ENCODE measurements at places on chromosomes 5 and 9. TPM values are rescaled to one million over a fixed set of nuclear protein-coding genes. Genes with fewer than 3 reads are reported as not detected.

GRCh38 chr5:53030893-53031292, 41.7 kb downstream of the ITGA2 start:
- no peak for DNase-seq
- H3K27ac ChIP-seq: no peak overlapping the region
- peaks cover 11% of the 10 kb centered on the region for H3K36me3 ChIP-seq
- H3K4me3 ChIP-seq: no peak overlapping the region

- no peak for DNase-seq
- H3K4me3 ChIP-seq: no peak overlapping the region
Measured at GRCh38 chr5:75042522-75042921, 9.8 kb downstream of the GCNT4 start.

GRCh38 chr5:124650951-124651662, 95.3 kb downstream of the ZNF608 start:
- peaks cover 19% of the 10 kb centered on the region for H3K4me1 ChIP-seq
- no peak overlapping the region for H3K27ac ChIP-seq
- H3K4me3 ChIP-seq: no peak overlapping the region
- DNase-seq: no peak

- H3K36me3 ChIP-seq: no peaks in the 10 kb centered on the region
- H3K4me1 ChIP-seq: peaks cover 1% of the 10 kb centered on the region
- H3K27ac ChIP-seq: no peak overlapping the region
- no peak overlapping the region for H3K4me3 ChIP-seq
Measured at GRCh38 chr5:167720259-167720658, 571.2 kb upstream of the WWC1 start.

- peaks cover 2% of the 10 kb centered on the region for H3K4me1 ChIP-seq
- DNase-seq: no peak
- no peaks in the 10 kb centered on the region for H3K36me3 ChIP-seq
- no peak overlapping the region for H3K4me3 ChIP-seq
Measured at GRCh38 chr9:105425816-105426433, 21.9 kb upstream of the FSD1L start.

DNA sequence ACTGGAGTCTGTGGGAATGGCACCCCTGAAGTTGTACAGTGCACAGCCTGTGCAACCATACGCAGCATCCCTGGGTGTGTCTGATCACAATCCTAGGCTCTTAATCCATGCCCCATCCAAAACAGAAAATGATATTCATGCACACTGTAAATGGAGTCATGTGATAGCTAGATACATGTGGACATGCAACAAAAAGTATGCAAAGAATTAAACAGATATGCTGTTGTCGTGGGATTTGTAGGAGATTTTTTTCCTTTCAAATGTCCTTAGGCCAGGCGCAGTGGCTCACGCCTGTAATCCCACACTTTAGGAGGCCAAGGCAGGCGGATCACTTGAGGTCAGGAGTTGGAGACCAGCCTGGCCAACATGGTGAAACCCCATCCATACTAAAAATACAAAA, 36.1 kb downstream of the PRRX2 start:
- no peak overlapping the region for H3K4me3 ChIP-seq
- no peaks in the 10 kb centered on the region for H3K36me3 ChIP-seq
- peaks cover 3% of the 10 kb centered on the region for H3K4me1 ChIP-seq
- H3K27ac ChIP-seq: no peak overlapping the region
- no peak for DNase-seq
- H3K27me3 ChIP-seq: peaks cover 12% of the 10 kb centered on the region

- H3K27ac ChIP-seq: no peak overlapping the region
- peaks cover 10% of the 10 kb centered on the region for H3K4me1 ChIP-seq
- H3K36me3 ChIP-seq: no peaks in the 10 kb centered on the region
- H3K4me3 ChIP-seq: no peak overlapping the region
- peaks cover 35% of the 10 kb centered on the region for H3K27me3 ChIP-seq
Measured at GRCh38 chr9:107270082-107270481, 13.0 kb upstream of the RAD23B start.

DNA sequence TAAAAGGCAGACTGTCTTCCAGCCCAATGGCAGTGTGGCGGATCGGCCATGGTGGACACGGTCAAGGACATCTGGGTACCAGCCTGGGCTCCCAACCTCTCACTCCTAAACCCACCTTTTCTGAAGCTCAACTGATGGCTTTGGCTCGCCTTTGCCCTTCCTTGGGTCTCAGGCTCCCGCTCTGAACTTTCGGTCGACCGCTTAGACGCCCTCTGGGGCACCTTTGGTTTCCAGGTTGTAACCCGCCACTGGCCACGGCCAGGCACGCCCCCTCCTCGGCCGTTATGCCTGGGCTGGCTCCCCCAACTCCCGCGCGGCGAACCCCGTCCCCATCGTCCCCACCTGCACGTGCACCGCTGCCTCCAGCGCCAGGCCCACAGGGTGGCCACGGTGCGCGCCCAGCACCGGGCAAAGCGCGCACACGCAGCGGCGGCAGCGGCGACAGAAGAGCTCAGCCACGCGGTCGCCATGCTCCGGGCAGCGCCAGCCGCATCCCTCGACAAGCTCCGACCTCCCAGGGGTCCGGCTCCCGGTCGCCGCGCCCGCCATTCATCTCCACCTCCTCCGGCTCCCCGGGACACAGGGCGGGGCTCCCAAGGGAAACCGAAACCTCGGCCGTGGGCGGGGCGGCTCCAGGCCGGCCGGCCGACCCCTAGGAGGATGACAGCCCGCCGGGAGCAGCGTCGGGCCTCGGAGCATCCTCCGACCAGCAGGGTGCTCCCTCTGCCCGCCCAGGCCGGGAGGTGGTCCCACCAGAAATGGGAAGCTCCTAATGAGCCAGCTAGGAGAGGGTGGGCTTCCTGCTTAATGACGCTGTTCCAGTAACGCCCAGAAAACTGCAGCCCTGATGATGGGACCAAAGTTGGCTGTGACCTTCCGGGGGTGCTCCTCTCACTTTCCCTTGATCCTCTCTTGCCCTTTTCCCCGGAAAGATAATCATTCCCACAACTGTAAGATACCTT, at the start of gene TRIM14:
Gene TRIM14 (minus strand): TSS at position 583 of the 962 bp plus-strand sequence. CDS start 34 bp downstream, at position 549.
- H3K27me3 ChIP-seq: no peaks in the 10 kb centered on the region
- H3K36me3 ChIP-seq: peaks cover 24% of the 10 kb centered on the region
- peaks cover 37% of the 10 kb centered on the region for H3K4me1 ChIP-seq
- H3K4me3 ChIP-seq: peak within 1 kb of the TSS; percentile 82

GRCh38 chr5:151141535-151141934, 16.0 kb downstream of the ANXA6 start:
- no peaks in the 10 kb centered on the region for H3K27me3 ChIP-seq
- H3K27ac ChIP-seq: peak overlapping the region; percentile 68
- no peak for DNase-seq
- peaks cover 78% of the 10 kb centered on the region for H3K4me1 ChIP-seq

GRCh38 chr9:135267191-135267809, 179.8 kb downstream of the OLFM1 start:
- no peak overlapping the region for H3K4me3 ChIP-seq
- no peak for DNase-seq
- H3K4me1 ChIP-seq: no peaks in the 10 kb centered on the region
- H3K36me3 ChIP-seq: no peaks in the 10 kb centered on the region
- no peak overlapping the region for H3K27ac ChIP-seq
- no peaks in the 10 kb centered on the region for H3K27me3 ChIP-seq

GRCh38 chr9:120538339-120538738, 41.6 kb downstream of the CDK5RAP2 start:
- peaks cover 12% of the 10 kb centered on the region for H3K4me1 ChIP-seq
- H3K27me3 ChIP-seq: no peaks in the 10 kb centered on the region
- H3K36me3 ChIP-seq: peaks cover 64% of the 10 kb centered on the region
- H3K4me3 ChIP-seq: no peak overlapping the region

- H3K27ac ChIP-seq: no peak overlapping the region
- DNase-seq: no peak
- no peak overlapping the region for H3K4me3 ChIP-seq
- no peaks in the 10 kb centered on the region for H3K27me3 ChIP-seq
- no peaks in the 10 kb centered on the region for H3K36me3 ChIP-seq
- no peaks in the 10 kb centered on the region for H3K4me1 ChIP-seq
Measured at GRCh38 chr9:28086881-28087280, 513.6 kb upstream of the C9orf72 start.

GRCh38 chr9:75451505-75451904, 363.2 kb downstream of the OSTF1 start:
- DNase-seq: no peak
- H3K27ac ChIP-seq: no peak overlapping the region
- no peaks in the 10 kb centered on the region for H3K36me3 ChIP-seq
- no peak overlapping the region for H3K4me3 ChIP-seq
- no peaks in the 10 kb centered on the region for H3K4me1 ChIP-seq

DNA sequence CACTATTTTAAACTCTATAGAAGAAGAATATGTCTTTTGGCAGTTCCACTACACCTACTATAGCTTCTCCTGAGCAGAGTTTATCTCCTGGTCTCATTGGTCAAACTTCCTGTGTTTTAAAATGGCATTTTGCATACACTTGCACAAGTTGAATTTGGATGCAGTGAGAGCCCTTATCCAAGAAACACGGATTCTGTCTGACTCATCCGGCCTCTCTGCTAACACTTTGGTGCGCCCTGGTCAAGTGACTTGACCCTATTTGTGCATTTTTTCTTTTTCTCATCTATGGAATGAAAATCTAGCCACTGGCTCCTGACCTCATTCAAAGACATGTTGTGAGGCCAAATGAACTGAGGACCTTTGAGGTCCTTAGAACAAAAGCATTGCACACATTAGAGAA, 20.0 kb downstream of the PIP5K1B start:
- peaks cover 6% of the 10 kb centered on the region for H3K4me1 ChIP-seq
- H3K27ac ChIP-seq: no peak overlapping the region
- H3K27me3 ChIP-seq: no peaks in the 10 kb centered on the region
- H3K36me3 ChIP-seq: peaks cover 31% of the 10 kb centered on the region
- DNase-seq: no peak
- no peak overlapping the region for H3K4me3 ChIP-seq

GRCh38 chr5:36842087-36842486, 34.5 kb upstream of the NIPBL start:
- H3K27me3 ChIP-seq: peaks cover 29% of the 10 kb centered on the region
- no peak overlapping the region for H3K4me3 ChIP-seq
- no peaks in the 10 kb centered on the region for H3K36me3 ChIP-seq
- no peak for DNase-seq

- no peaks in the 10 kb centered on the region for H3K36me3 ChIP-seq
- H3K4me1 ChIP-seq: no peaks in the 10 kb centered on the region
- no peak overlapping the region for H3K27ac ChIP-seq
- H3K4me3 ChIP-seq: no peak overlapping the region
Measured at GRCh38 chr5:15371184-15371583, 128.8 kb upstream of the FBXL7 start.

GRCh38 chr9:37028420-37029031, 5.5 kb downstream of the PAX5 start:
- no peak overlapping the region for H3K27ac ChIP-seq
- no peak overlapping the region for H3K4me3 ChIP-seq
- DNase-seq: no peak
- H3K27me3 ChIP-seq: peaks cover 84% of the 10 kb centered on the region

- no peaks in the 10 kb centered on the region for H3K4me1 ChIP-seq
- H3K27ac ChIP-seq: no peak overlapping the region
- no peaks in the 10 kb centered on the region for H3K36me3 ChIP-seq
- no peak for DNase-seq
Measured at GRCh38 chr9:82903503-82903902, 159.4 kb downstream of the RASEF start.

GRCh38 chr9:135249191-135249590, 161.7 kb downstream of the OLFM1 start:
- no peak for DNase-seq
- H3K4me1 ChIP-seq: no peaks in the 10 kb centered on the region
- no peak overlapping the region for H3K4me3 ChIP-seq
- no peaks in the 10 kb centered on the region for H3K27me3 ChIP-seq
- H3K27ac ChIP-seq: no peak overlapping the region
- no peaks in the 10 kb centered on the region for H3K36me3 ChIP-seq

- no peaks in the 10 kb centered on the region for H3K27me3 ChIP-seq
- no peak overlapping the region for H3K27ac ChIP-seq
- H3K36me3 ChIP-seq: no peaks in the 10 kb centered on the region
- no peak for DNase-seq
Measured at GRCh38 chr9:134704498-134704897, 62.9 kb downstream of the COL5A1 start.

DNA sequence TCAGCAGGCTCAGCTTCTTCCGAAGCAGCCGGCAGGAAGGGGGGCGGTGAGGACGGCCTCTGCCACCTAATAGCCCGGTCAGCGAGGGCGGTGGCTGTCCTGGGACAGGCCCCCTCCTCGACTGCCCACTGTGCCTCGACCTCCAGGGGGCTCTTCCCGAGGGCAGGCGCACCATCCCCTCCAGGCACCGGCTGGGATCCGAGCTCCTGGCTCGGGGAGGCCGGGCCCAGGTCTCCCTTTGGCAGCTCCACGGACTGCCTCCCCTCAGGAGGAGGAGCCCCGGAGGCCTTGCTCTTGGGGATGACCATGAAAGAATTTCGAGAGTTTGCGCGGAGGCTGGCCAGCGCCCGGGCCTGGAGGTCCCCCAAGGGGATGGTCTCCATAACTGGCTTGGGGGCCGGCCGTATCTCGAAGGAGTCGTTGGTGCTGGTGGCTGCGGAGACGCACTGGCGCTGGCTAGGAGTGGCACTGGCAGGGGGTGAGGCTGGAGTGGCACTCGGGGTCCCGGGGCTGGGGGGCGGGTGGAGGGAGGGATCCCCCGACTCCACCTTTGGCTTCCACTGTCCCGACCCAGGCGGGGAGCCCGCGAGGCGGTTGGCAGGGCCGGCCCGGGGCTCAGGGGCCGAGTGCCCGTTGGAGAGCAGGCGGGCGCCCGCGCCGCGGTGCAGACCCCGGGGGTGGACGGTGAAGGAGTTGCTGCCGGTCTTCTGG, 975 bp downstream of the TPRN start:
- peaks cover 19% of the 10 kb centered on the region for H3K4me1 ChIP-seq
- H3K27me3 ChIP-seq: no peaks in the 10 kb centered on the region
- peaks cover 9% of the 10 kb centered on the region for H3K36me3 ChIP-seq
- H3K4me3 ChIP-seq: peak overlapping the region; percentile 83

Gene FBP2
- not detected for total RNA-seq

Gene F12
- total RNA-seq: 3.5 TPM

Gene FABP6
- not detected for total RNA-seq

Gene FOXD1
- 0.25 TPM for total RNA-seq

Gene ARRDC1
- total RNA-seq: 71.1 TPM

Gene IFNA13
- not detected for total RNA-seq

All from activated T-helper 2 cell treated with anti-CD3 and anti-CD28 coated beads, Interferon-gamma antibody, Interleukin-2, Interleukin-4, amounts not matched to agents 10 μg/mL and 5 μg/mL and 100 μg/mL, durations not matched to agents 14 hours and 24 hours and 36 hours (primary cell).